LHCN-M2 (cell line): ENCODE measurements at places on chromosomes 2 and 18. TPM values are rescaled to one million over a fixed set of nuclear protein-coding genes. Genes with fewer than 3 reads are reported as not detected.
A peak's percentile ranks its signal among the peaks of the same experiment; 100 is the strongest.

- peak; percentile 89 for DNase-seq
Measured at GRCh38 chr2:84906900-84907714, 1.7 kb downstream of the TMSB10 start.

The ALKAL2 gene
- not detected in 2 replicates for total RNA-seq

- no peak for DNase-seq
Measured at GRCh38 chr2:205439621-205440020, 242.7 kb upstream of the NRP2 start.

The REG1A gene
- total RNA-seq: not detected in 2 replicates

The TTR gene
- not detected in 2 replicates for total RNA-seq

The FAM210A gene
- 19.7 and 26.8 TPM in 2 replicates for total RNA-seq

GRCh38 chr2:148981324-148981723 is 57.2 kb upstream of the LYPD6B start:
- DNase-seq: no peak

The FMNL2 gene
- 11.6 and 12.2 TPM in 2 replicates for total RNA-seq

- peak; percentile 70 for DNase-seq
Measured at GRCh38 chr2:143513081-143513480, 383.9 kb downstream of the ARHGAP15 start.

- no peak for DNase-seq
Measured at GRCh38 chr2:157804355-157804754, 71.8 kb downstream of the ACVR1 start.

DNA sequence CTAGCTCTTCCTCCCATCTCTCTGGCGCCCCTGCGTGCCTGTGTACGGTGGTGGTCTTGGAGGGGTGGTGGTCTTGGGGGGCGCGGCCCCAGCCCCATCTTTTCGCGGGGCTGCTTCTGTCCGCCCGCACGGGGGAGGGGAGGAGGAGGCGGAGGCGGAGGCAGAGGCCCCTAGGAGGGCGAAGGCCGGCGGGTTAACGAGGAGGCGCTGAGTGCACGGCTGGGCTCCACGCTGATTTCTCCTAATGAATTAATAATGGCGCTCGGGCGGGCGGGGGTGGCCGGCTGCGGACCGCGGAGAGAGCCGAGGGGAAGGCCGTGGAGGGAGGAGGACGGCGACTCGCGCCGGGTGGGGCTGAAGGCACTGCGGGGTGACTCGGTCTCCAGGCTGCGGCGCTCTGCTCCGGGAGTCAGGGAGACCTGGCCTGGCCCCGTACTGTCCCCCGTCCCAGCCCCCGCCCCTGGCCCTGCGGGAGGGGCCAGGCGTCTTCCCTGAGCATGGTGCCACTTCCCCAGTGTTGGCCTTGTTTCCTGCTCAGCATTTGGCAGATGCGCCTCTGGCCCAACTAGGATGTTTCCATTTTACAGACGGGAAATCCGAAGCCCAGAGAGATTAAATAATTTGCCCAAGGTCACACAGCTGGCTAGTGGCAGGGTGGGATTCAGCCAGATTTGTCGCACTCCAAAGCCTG is 6.0 kb downstream of the GAREM2 start:
- DNase-seq: peak; percentile 11

The SCYGR2 gene
- not detected in 2 replicates for total RNA-seq

- no peak for DNase-seq
Measured at GRCh38 chr2:170690640-170691039, 24.5 kb upstream of the SP5 start.

The LOXHD1 gene
- total RNA-seq: not detected in 2 replicates

- DNase-seq: peak; percentile 81
Measured at GRCh38 chr2:177396703-177397460, 4.3 kb downstream of the AGPS start.

- DNase-seq: peak; percentile 5
Measured at GRCh38 chr2:167924556-167924955, 322.8 kb downstream of the STK39 start.

The ANKRD30B gene
- total RNA-seq: 1.1 and 1.4 TPM in 2 replicates

GRCh38 chr2:109525836-109526235 is 87.9 kb downstream of the SEPTIN10 start:
- DNase-seq: no peak

DNA sequence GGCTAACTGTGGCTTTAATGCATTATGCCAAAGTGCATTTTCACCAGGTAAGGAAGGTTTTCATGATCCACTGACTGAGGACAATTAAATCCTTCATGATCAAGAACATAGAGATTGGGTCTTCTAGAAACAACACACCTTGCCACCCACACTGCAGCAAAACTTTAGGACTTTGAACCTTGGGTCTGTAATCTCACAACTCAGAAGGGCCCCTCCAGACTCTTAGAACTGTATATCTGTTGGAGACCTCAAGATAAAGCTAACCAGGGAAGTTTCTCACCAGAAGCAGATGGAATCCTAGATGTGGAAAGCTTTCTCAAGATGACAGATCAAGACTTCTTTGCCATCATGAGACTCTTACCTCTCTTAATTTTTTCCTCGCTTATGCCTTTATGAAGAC is 42.5 kb upstream of the MAT2A start:
- no peak for DNase-seq

The FZD7 gene
- total RNA-seq: 13.5 and 14.5 TPM in 2 replicates

DNA sequence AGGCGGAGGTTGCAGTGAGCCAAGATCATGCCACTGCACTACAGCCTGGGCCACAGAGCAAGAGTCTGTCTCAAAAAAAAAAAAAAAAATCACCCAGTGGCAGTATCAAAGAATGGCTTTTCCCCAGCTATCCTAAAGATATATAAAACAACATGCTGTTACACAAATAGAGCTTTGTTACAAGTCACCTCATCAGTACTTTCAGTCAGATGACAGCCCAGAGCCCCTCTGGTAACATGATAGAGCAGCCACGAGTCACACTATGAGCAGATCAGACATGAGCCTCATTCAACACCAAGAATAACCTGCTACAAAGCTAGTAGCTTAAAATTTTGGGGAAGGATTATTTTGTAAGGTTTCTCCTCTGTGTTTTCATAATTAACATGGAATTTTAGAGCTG is 25.2 kb downstream of the PDE11A start:
- DNase-seq: no peak

The HRH4 gene
- 0.13 TPM in 1 of 2 replicates, not detected in the other for total RNA-seq

The CHRND gene
- total RNA-seq: 1.1 and 7.1 TPM in 2 replicates

The SCTR gene
- total RNA-seq: not detected in 2 replicates

- DNase-seq: no peak
Measured at GRCh38 chr2:68157002-68157401, 686 bp upstream of the PNO1 start.

GRCh38 chr2:11577101-11577883 is 43.4 kb downstream of the GREB1 start:
- no peak for DNase-seq

The PCARE gene
- total RNA-seq: not detected in 2 replicates

GRCh38 chr2:30113617-30114293 is 33.1 kb upstream of the YPEL5 start:
- peak; percentile 85 for DNase-seq

DNA sequence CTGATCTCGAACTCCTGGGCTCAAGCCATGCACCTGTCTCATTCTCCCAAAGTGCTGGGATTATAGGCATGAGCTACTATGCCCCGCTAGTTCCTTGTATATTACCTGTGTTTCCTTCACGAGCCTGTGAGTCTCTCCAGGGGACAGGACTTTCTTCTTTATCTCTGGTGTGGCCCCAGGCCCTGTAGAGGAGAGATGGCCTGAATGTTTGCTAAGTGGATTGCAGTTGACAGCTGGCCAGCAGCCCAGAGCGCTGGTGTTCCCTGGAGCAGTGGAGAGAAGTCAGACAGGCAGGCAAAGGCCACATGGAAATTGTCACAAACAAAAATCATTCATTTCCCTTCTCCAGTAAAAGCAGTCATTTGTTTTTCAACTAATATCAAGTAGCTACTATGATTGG is 17.9 kb downstream of the LPIN1 start:
- no peak for DNase-seq

- no peak for DNase-seq
Measured at GRCh38 chr2:241358470-241358869, 2.4 kb downstream of the FARP2 start.

The TYMS gene
- 49.4 and 72.3 TPM in 2 replicates for total RNA-seq

GRCh38 chr2:79876430-79876829 is 363.6 kb downstream of the CTNNA2 start:
- peak; percentile 0 for DNase-seq

The BMP10 gene
- not detected in 2 replicates for total RNA-seq

The ELOA2 gene
- total RNA-seq: not detected in 2 replicates

The CFAP65 gene
- under 0.01 TPM in 1 of 2 replicates, not detected in the other for total RNA-seq

DNA sequence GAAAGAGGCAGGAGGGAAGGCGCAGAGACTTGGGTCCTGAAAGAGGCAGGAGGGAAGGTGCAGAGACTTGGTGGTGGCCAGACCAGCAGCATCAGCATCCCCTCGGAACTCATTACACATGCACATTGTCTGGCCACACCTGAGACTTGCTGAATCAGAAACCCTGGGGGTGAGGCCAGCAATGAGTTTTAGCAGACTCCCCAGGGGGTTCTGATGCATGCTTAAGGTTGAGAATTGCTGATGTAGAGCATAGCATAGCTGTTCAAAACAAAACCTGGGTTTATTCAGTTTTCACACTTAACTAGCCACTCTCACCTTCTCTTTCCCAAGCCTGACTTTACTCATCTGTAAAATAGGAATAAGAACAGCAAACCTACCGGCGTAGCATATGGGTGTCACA is 122.9 kb downstream of the MRO start:
- no peak for DNase-seq

The ABCG5 gene
- not detected in 2 replicates for total RNA-seq

- no peak for DNase-seq
Measured at GRCh38 chr2:28399289-28399688, 6.6 kb downstream of the FOSL2 start.

DNA sequence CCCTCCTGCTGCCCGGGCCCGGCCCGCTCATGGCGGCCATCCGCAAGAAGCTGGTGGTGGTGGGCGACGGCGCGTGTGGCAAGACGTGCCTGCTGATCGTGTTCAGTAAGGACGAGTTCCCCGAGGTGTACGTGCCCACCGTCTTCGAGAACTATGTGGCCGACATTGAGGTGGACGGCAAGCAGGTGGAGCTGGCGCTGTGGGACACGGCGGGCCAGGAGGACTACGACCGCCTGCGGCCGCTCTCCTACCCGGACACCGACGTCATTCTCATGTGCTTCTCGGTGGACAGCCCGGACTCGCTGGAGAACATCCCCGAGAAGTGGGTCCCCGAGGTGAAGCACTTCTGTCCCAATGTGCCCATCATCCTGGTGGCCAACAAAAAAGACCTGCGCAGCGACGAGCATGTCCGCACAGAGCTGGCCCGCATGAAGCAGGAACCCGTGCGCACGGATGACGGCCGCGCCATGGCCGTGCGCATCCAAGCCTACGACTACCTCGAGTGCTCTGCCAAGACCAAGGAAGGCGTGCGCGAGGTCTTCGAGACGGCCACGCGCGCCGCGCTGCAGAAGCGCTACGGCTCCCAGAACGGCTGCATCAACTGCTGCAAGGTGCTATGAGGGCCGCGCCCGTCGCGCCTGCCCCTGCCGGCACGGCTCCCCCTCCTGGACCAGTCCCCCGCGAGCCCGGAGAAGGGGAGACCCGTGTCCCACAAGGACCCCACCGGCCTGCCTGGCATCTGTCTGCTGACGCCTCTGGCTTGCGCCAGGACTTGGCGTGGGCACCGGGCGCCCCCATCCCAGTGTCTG is 767 bp downstream of the RHOB start:
- DNase-seq: peak; percentile 43

GRCh38 chr18:13653746-13654433 is 72.5 kb downstream of the FAM210A start:
- DNase-seq: no peak

- DNase-seq: peak; percentile 18
Measured at GRCh38 chr18:68679528-68679927, 35.4 kb downstream of the TMX3 start.

DNA sequence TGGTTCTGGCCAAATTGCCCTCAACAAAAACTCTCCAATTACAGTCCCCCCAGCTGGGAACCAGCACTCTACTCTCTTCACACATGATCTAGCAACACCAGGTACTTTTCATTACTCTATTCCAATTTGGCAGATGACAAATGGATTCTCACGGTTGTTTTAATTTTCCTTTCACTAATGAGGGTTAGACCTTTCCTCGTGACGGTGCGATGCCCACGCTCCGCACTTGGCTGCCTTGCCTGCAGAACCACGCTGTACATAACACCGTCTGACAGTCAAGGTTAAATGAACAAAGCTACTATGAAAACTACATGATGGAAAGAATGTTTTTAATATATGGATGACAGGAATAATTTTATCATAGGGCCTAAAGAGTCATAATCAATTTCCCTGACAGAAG is 141.5 kb downstream of the FBXO15 start:
- DNase-seq: no peak

The PLB1 gene
- total RNA-seq: 1.4 and 1.5 TPM in 2 replicates

- no peak for DNase-seq
Measured at GRCh38 chr2:71603851-71604725, 150.7 kb downstream of the DYSF start.

DNA sequence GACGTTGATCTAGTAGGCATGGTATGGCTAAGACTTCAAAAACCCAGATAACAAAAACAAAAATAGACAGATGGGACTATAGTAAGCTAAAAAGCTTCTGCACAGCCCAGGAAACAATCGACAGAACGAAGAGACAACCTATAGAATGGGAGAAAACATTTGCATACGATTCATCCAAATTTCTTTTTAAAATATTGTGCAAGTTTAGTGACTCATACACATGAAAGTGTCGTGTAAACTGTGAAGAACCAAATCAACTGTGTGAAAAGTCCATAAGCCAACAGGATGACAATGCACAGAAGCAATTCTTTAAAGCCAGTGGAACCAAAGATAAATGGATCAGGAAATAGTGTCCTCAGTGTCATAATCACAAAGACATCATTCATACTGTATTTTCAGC is 671.1 kb downstream of the RNF144A start:
- DNase-seq: no peak

- peak; percentile 92 for DNase-seq
Measured at GRCh38 chr2:174835797-174836255, 71.6 kb upstream of the CHRNA1 start.

The DCDC2C gene
- not detected in 2 replicates for total RNA-seq

DNA sequence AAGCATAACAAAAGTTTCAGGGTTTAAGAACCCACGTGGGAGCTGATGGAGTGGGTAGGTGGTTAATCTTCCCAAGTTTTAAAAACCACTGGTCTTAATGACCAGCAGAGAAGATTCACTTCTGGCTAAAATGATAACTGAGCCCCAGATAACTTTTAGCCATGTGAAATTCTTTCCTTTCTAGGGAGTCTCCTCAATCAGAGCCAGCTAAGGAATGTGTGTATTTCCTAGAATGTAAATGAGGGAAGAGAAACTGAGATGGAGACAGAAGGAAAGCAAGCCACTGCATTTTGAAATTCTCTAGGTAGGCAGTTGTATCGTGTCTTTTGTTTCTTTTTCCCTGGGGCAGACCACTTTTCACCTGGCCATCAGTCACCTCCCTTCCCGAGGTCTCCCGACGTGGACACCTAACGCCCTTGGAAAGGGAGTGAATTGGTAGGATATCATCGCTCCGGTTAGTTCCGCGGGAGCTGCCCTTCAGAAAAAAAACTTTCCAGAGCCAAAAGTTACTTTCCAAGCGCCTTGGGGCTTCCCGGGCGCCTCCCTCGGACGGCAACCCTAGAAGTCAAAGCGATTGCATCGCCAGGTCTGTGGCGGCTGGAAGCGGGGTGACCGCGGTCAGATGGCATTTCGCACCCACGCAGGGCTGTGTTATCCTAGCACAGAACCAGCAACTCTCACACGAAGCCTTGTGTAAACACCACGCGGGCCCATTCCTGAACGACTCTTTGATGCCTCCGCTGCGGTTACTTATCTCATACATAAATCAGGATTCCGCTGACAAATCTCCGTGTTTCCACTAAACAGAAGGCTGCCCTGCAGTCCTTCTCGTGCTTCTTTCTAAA is 1.3 kb downstream of the COLEC12 start:
- peak; percentile 26 for DNase-seq

The POTEI gene
- not detected in 2 replicates for total RNA-seq

GRCh38 chr2:72920318-72921087 is 3.2 kb downstream of the EMX1 start:
- no peak for DNase-seq
